ENCODE measurements at places on chromosomes 11 and 22. TPM values are rescaled to one million over a fixed set of nuclear protein-coding genes. Genes with fewer than 3 reads are reported as not detected.
A peak's percentile ranks its signal among the peaks of the same experiment; 100 is the strongest.

DNA sequence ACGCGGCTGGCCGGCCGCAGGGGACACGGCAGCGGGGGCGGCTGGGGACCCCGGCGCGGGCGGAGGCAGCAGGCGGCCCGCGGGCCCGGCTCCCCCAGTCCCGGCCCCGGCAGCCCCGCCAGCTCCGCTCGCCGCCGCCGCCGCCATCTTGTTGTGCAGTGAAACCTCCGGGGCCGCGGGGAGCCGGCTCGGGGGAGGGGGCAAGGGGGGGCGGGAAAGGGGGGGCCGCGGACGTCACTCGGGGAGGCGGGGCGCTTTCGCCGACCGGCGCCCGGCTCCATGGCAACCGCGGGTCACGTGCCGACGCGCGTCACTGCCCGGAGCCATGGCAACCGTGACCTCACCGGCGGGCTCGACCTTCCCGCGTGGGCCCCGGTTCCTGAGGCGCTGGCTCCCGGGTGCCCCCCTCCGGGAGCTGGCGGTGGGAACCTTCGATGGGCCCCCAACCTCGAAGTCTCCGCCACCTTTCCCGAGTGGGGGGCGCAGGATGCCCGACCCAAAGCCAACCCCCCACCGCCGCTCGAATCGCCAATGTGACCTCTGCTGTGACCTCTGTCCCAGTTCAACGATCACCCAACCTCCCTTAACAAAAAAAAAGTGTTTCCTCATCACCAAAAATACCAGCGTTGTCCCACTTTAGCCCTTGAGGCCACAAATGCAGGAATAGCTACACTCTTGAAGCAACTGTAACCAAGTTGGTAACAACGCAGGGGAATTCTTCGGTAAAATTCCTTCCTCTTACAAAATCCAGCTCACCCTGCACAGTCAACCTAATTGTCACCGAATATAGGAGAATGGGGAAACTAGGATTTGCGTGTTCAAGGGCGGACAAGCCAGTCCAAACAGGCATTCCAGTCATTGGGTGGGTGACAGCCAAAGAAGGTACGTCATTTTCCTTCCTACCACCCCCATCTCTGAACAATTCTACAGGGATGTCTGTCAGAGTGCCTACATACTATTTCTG lies at the start of gene SIK3:
Gene SIK3, minus strand, starts transcription at position 160 of the 964 bp plus-strand sequence. Its CDS starts 13 bp downstream, at position 147.
- no peaks in the 10 kb centered on the region for H3K36me3 ChIP-seq
- H3K27ac ChIP-seq, result peak within 1 kb of the TSS; percentile 100
- peak within 1 kb of the TSS; percentile 78 for H3K4me3 ChIP-seq
- peak; percentile 100 for DNase-seq
- peaks cover 39% of the 10 kb centered on the region for H3K4me1 ChIP-seq

SAMM50 gene
- total RNA-seq, result 41.5 TPM

SLC5A4 gene
- not detected for total RNA-seq

GRCh38 chr11:69276165-69276564 lies 17.8 kb upstream of the MYEOV start:
- no peaks in the 10 kb centered on the region for H3K36me3 ChIP-seq
- no peak for DNase-seq

- no peak overlapping the region for H3K4me3 ChIP-seq
- H3K4me1 ChIP-seq, result peaks cover 12% of the 10 kb centered on the region
- no peak for DNase-seq
- H3K27ac ChIP-seq, result no peak overlapping the region
- H3K27me3 ChIP-seq, result no peaks in the 10 kb centered on the region
Measured at GRCh38 chr22:39278040-39278439, 33.3 kb upstream of the PDGFB start.

- no peak for DNase-seq
- H3K27ac ChIP-seq, result no peak overlapping the region
- H3K4me3 ChIP-seq, result no peak overlapping the region
Measured at GRCh38 chr11:14677146-14677545, 33.5 kb downstream of the PDE3B start.

PLAAT4 gene
- 26.1 TPM for total RNA-seq

- DNase-seq, result peak; percentile 90
- no peaks in the 10 kb centered on the region for H3K36me3 ChIP-seq
- no peak overlapping the region for H3K27ac ChIP-seq
- no peaks in the 10 kb centered on the region for H3K4me1 ChIP-seq
Measured at GRCh38 chr22:41976070-41976901, 7.0 kb downstream of the SEPTIN3 start.

DNA sequence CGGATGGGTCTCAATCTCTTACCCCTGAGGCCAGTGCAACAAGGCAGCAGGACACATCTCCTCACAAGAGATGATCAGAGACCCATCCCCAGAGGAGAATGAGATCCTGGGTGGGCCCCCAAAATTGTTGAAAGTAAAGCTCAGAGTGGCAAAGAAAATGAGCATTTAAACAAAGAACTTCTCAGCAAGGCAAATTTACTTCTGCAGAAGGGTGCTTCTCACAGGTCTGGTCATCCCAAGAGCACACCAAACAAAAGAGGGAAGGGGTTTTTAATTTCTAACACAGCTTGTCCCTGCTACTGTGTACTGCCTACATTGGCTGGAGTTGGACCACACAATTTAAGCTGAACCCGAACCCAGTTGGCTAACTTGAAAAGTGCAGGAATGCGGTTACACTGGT lies 1628.6 kb upstream of the RAG2 start:
- DNase-seq, result no peak
- H3K36me3 ChIP-seq, result no peaks in the 10 kb centered on the region
- H3K4me3 ChIP-seq, result no peak overlapping the region
- H3K27me3 ChIP-seq, result no peaks in the 10 kb centered on the region

DNA sequence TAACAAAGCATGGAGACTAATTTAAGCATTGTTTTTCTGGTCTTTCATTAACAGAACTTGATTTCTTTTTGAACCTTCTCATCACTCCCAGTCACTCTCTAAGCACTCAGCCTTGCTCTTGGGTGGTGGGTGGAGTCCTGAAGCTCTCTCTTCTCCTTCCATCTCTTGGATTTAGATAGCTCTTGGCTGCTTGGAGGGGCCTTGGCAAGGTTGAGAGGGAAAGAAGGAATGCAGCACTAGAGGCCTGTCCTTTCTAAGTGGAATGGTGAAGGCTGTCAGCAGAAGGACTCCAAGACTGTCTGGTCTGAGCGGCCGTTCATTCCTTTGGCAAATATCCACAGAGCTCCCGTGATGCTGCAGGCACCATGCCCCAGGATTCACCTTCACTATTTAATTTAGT lies 168.6 kb upstream of the E2F8 start:
- H3K4me1 ChIP-seq, result no peaks in the 10 kb centered on the region
- peaks cover 3% of the 10 kb centered on the region for H3K27me3 ChIP-seq
- H3K27ac ChIP-seq, result no peak overlapping the region
- H3K36me3 ChIP-seq, result no peaks in the 10 kb centered on the region
- no peak overlapping the region for H3K4me3 ChIP-seq

Data from osteoblast (primary cell).